ENCODE measurements at places on chromosomes 2 and 18.

DNA sequence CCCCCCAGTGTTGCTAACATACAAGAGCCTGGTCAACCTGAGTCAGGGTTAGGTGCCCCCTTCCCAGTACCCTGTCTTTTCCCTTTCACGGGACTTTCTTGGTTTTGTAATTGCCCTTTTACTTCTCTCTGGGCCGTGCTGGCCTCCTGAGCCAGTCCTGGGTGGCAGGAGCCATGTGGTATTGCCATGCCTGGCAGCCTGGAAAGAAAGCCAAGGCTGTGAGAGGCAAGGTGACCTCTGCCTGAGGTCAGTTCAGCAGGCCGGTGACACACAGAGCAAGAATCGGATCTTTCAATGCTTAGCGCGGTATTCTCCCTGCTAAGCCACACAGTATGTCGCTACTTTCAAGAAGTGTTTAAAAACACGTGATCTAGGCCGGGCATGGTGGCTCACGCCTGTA lies 52.3 kb downstream of the C18orf63 start:
- no peak for ATAC-seq

DNA sequence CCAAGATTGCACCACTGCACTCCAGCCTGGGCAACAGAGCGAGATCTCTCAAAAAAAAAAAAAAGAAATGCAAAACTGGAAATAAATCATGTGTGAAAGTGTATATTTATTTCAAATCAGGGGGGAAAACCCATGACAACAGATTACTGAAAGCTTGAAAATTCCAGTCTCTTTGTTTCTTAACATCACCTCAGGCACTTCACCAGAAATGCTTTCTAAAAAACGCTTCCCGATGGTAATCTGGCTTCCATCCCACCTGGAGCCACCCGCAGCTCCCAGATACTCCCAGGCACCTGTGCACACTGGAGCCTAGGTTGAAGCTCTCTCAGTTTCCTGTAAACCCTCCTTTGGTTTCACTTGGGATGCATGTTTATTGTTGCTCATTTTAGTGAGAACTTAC lies 7.2 kb upstream of the ITGB6 start:
- ATAC-seq, result no peak

GRCh38 chr2:228657807-228658402 lies 476.4 kb upstream of the SPHKAP start:
- ATAC-seq, result no peak

DNA sequence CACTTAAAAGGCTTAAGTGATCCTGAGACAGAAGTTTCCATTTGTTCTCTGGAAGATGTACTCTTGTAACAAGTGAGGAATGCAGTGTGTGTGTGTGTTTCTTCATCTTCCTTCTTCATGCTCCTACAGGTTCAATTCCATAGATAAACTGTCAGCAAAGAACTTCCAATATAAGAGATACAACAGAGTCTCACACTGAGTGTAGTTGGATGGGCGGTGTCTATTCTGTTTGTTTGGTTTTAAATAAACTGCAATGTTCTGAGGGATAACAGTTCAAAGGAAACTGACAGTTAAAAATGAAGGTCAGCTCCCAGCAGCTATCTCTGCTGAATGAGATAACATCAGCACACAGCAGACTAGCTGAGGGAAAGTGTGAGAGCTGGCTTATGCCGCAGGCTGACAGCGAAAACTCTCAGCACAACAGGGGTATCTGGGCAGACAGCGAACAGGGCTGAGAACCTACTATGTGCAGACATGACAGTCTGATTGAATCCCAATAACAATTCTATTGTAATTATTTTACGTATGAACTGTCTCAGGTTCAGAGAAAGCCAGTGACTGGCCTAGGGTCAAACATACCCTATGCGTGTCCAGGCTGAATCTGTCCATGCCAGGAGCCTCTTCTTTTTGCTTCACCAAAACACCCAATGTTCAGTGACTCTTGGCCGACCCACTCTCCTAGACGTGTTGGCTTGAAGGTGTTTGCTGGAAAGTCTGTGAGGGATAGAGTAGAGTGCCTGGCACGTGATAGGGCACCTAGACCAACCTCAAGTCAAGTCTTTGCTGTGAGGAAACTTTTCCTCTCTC lies 201.9 kb upstream of the TRIB2 start:
- ATAC-seq, result no peak

GRCh38 chr18:68969027-68969426 lies 171.1 kb downstream of the CCDC102B start:
- peak; percentile 24 for ATAC-seq

GRCh38 chr2:74944987-74945787 lies 13.3 kb upstream of the POLE4 start:
- peak; percentile 95 for ATAC-seq

DNA sequence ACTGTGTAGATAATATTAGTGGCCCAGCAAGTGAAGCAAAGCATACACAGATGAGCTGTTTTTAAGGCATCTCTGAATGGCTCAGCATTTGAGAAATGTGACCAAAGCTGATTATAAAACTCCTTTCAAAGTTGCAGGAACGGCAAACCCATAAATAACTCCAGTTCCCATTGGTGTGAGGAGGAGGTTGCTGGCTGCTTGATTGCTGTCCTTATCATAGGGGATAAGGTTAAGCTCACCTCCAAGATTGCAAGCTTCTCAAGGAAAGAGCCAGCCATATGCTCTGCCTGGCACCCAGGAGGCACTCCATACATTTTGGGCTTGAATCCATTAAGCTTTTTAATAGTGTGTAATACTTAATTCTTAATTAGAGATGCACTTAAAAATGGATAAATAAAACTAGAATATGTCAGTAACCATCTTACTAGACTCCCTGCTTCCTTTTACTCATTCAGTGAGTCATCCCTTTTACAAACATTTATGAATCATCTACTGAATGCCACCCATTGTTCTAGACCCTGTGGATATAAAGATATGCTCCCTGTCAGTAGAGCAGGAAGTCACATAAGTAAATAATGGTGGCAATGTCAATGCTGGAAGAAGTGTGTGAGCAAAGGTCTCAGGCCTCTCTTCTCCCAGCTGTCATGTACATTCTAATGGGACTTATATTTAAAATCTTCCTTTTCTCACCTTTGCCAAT lies 99.3 kb downstream of the SPATS2L start:
- ATAC-seq, result no peak

DNA sequence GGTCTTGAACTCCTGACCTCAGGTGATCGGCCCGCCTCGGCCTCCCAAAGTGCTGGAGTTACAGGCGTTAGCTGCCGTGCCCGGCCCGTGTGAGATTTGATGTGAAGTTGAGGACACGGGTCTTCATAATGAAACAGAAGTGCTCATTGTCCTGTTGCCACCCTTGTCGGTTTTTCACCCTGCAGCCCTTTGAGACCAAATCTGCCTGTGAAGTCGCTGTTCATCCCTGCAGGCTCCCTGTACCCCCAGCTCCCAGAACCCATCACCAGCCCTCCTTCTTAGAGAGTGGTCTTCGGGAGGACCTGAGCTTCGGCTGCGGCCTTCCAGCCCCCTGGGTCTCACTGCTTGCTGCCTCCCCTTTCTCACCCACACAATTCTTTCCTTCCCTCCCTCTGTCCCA lies 325.2 kb downstream of the GBX2 start:
- no peak for ATAC-seq

- ATAC-seq, result no peak
These were observed 370.2 kb upstream of the MYT1L start for GRCh38 chr2:2701176-2701781.

GRCh38 chr2:188422726-188423125 lies 131.1 kb downstream of the GULP1 start:
- ATAC-seq, result no peak

Data from stimulated activated memory B cell treated with anti-CD40 and anti-IgM and Interleukin-4, amounts not matched to agents 10 μg/mL and 1 μg/mL and 100 μg/mL, for 72 hours (primary cell).